GM20000 (cell line): ENCODE measurements at places on chromosomes 6 and 20.

DNA sequence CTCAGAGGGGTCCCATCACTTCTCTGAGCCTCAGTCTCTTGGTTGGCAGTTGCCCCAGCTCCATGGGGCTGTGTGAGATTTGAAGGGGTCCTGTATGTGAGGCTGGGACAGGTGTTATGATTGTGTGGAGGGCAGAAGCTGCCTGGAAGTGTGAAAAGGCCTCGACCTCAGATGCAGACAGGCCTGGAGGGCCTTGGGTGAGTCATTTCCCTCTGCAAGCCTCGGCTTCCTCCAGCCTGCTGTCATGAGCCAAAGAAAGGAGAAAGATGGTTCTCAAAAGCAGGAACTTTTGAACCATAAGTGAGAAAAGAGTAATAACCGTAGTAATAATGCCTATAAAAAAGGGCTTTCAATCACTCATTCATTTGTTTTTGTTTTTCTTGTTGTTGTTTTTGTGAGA lies 37.5 kb downstream of the SNAI1 start:
- DNase-seq = no peak

DNA sequence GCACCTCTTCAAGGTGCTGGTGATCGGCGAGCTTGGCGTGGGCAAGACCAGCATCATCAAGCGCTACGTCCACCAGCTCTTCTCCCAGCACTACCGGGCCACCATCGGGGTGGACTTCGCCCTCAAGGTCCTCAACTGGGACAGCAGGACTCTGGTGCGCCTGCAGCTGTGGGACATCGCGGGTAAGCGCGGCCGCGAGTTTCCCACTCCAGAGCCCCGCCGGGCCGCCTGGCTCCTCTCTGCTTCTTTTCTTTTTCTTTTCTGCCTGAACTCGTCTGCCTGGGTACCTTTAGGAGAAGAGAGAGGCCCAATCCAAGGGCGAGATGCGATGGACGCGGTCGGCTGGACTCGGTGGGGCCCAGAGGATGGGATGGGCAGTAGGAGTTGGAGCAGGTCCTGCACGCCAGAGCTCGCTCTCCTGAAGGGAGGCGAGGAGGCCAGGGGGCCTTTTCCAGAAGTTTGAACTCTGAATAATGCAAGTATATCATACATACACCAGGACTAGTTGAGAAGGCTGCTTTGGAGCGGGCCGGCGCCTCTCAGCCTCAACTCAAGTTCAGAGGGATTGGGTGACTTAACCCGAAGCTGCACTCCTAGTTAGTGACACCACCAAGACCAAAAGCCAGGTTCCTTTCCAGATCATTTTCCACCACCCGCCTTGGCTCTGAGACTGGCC lies 445 bp downstream of the RAB32 start:
- DNase-seq = peak; percentile 29

GRCh38 chr20:32965581-32966373 lies 38.5 kb downstream of the SUN5 start:
- DNase-seq = no peak

DNA sequence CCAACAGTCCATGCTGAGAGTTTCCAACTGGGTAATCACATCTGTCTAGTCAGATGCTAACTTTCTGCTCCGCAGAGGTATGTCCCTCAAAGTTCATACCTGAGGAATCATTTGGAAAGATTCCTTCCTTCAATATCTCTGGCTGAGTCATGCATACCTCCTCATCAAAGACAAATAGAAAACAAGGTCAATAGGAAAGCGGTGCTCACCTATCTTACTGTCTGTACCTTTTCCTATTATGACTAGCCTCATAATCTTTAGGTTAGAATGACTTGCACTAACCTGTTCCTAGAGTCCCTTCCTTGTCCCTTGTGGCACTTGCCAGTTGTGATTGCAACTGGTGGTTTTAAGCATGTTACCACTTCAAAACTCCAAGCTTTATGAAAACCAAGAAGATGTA lies 78.2 kb upstream of the PTPRK start:
- DNase-seq = no peak

GRCh38 chr6:93886416-93886815 lies 467.1 kb upstream of the EPHA7 start:
- DNase-seq = no peak

DNA sequence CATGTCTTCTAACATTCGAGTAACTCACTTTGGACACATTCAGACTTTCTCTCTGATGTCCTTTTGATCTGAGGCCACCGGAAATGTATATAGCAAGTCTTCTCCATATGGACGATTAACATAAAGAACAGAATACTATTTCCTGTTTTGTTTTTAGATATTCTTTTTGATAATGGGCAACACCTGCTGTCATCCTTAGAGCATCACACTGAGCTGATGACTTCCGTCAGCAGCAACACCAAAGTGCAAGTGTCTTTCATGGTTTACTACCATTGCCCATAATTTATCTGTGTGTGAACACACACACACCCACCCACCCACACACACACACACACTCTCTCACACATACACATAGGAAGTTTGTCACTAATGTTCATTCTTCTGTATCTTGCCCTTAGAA lies 112.7 kb upstream of the SIM1 start:
- no peak for DNase-seq

DNA sequence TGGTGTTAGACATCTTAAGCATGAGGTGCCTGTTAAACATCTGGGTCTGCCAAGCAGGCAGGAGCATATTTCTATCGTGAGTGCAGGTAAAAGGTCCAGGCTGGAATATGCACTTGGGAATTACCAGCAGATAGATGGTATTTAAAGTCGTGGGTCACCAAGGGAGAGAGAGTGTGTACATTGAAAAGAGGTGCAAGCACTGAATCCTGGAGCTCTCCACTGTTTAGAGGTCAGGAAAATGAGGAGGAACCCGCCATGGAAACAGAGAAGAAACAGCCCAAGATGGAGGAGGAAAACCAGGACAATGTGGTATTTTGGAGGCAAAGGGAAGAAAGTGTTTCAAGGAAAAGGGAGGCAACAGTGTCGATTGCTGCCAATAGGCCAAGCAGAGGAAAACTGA lies 46.4 kb downstream of the TNFRSF21 start:
- no peak for DNase-seq

- DNase-seq = no peak
These were observed 514.5 kb upstream of the GJE1 start for GRCh38 chr6:141618180-141618581.

DNA sequence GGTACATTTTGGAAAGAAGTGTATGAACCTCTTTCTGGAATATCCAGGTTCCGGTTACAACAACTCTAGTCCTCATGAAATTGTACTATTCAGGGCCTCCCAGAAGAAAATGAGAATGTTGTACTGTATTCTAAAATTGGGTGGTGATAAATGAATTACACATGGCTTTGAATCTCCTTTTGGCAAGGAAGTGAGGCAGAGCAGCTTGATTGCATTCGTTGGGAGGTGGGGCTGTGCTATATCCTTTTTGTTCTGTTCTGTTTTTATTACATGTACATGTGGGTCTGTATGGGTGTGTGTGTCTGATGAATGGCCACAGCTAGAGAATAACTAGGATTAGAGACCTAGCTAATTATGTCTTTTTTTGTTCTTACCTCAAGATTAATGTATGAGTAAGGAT lies 37.8 kb upstream of the SNRPB2 start:
- DNase-seq = no peak

- no peak for DNase-seq
These were observed 141.2 kb downstream of the CDK19 start for GRCh38 chr6:110674096-110674495.

GRCh38 chr6:138377844-138378243 lies at the start of gene SMIM28:
Gene SMIM28 (plus strand): TSS chr6:138377905. CDS start chr6:138378073, 168 bp downstream.
- DNase-seq = no peak

- no peak for DNase-seq
These were observed 208.4 kb downstream of the CENPW start for GRCh38 chr6:126548300-126548699.

GRCh38 chr6:37954791-37955190 lies 135.3 kb downstream of the ZFAND3 start:
- DNase-seq = no peak

GRCh38 chr6:130583268-130583667 lies 217.5 kb downstream of the TMEM200A start:
- DNase-seq = no peak

DNA sequence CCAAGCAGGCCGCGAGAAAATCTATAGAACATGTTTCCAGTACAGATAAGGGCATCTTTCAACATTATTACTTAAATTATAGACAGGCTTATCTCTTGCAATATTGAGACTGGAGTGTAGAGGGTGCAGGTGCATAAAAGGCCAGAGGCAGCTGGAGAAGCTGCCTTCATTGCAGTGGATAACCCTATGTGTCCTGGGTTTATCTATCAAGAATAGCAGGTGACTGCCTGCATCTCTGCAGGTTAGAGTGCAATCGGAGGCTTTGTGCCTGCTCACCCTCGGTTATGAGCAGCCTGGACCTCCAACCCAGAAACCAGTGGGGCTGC lies 28.7 kb upstream of the ECI2 start:
- no peak for DNase-seq

DNA sequence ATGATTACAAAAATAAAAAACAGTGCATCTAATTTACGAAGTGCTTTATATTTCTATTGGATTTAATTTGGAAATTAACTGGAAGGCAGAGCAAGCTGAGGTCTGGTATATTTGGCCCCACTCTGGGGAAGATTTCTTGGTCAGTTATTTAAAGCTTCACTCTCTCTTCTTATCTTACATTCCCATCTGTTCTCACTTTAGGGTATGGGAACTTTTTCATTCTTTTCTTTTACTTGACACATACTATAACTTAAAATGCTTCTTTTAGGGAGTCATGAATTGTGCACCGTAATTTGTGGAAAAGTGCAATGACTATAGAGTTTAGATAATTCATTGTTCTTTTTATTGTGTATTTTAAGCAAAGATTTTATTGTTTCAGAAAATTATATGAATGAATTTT lies 170.4 kb downstream of the BCKDHB start:
- no peak for DNase-seq

- DNase-seq = no peak
These were observed 24.5 kb downstream of the SLC13A3 start for GRCh38 chr20:46626758-46627157.

- no peak for DNase-seq
These were observed 3.8 kb upstream of the MAS1L start for GRCh38 chr6:29491574-29491973.

- DNase-seq = no peak
These were observed 86.9 kb downstream of the PXDC1 start for GRCh38 chr6:3664625-3665041.

DNA sequence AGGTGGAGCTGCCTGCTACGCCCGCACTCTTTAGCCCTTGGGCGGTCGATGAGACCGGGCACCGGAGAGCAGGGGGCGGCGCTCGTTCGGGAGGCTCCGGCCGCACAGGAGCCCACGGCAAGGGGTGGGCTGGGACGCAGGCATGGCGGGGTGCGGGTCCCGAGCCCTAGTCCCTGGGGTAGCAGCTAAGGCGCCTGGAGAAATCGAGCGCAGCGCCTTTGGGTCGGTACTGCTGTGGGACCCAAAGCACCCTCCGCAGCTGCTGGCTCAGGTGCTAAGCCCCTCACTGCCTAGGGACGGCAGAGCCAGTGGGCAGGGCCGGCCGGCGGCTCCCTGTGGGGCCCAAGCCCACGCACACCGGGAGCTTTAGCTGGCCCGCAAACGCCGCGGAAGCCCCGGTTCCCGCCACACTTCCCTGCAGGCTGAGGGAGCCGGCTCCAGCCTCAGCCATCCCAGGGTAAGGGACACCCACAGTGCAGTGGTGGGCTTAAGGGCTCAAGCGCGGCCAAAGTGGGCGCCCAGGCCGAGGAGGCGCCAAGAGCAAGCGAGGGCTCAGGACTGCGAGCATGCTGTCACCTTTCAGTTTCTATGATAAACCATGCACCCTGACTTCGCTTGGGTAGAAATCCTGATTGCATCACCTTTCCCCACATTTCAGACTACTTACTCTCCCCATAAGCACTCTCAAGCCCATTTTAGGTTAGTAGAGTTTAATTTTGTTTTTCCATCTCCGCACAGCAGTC lies 52.0 kb downstream of the MYLIP start:
- DNase-seq = no peak
